ENCODE measurements at places on chromosomes 1 and 21.

DNA sequence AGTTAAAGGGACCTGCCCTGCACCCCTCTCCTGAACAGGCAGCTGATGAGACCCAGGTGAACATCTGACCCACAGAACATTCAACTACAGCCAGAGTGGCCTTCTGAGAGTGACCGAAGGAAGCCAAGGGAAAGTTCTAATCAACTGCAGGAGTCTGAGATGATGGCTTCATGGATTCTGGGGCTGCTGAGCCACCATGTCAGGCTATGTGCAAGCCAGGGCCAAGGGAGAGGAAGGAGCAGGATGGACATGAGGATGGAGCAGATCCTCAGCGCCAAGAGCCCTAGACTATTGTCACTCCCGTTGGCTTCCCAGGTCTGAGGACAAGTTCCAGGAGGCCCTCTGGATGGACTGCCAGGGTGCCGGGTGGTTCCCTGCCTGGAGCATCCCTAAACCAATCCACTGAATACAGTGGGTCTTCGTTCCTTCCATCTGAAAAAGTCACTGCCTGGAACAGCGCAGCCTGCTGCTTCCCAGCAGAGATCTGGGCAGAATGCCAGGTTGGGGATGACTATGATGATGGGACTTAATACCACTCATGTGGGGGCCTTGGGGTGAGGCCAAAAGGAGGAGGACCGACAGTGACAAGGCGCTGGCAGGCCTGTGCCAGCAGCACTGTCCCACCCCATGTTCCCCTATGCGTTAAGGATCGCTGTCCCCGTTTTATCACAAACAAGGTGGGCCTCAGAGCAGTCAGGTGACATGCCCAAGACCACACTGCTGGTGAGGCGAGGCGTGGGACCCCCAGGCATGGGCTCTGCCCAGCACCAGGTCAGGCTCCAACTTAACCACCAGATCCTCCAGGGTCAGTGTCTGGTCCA, 19.8 kb downstream of the SPOCD1 start:
- peak; percentile 41 for DNase-seq

- DNase-seq, result no peak
Measured at GRCh38 chr1:101022294-101022693, 3.3 kb downstream of the DPH5 start.

- DNase-seq, result no peak
Measured at GRCh38 chr1:171140956-171141687, 44.0 kb upstream of the FMO2 start.

DNA sequence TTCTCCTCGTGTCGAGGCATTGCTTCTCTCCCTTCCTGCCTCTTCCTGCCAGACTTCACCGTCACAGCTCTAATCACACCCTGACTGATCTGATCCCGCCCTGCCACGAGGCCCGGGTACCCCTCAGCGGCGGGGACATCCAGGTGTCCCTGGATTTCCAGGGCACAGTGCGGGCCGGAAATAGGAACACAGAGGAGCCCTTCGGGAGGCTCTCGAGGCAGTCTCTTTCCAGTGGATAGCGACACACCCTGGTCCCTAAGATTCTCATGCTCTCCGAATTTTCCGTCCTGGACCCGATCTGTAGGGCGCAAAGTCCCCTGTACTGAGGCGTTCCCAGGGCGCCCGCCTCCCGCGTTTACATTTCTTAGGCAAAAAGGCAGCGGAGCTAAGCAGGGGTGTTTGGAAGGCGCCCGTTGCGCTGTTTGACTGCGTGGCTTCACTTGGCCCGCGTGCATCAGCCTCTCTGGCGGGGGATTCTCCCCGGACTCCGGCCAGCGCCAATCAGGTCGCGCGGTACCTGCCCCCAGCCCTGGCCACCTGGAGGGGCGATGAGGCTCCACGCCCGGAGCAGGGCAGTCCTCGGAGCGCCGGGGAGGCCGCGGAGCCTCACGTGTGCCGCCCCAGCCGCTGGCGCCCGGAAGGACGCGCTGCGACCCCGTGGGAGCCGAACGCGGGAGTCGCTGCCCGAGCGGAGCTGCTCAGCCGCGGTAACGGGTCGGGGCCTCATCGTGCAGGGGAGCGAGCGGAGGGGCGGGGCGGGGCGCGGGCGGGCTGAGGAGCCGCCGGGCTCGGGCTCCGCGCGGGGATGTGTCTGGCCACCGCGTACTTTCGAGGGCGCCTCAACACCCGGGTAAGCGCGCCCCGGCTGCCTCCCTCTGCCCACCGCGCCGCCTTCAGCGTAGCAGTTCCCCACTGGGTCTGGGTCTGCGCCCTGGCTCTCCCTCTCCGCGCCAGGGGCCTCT, at the start of gene FAM163A:
Gene FAM163A (plus strand): TSS at position 575 of the 962 bp plus-strand sequence. CDS start 69,807 bp downstream, outside the sequence.
- peak; percentile 72 for DNase-seq

GRCh38 chr1:112761714-112762480, 46.8 kb upstream of the PPM1J start:
- DNase-seq, result no peak

DNA sequence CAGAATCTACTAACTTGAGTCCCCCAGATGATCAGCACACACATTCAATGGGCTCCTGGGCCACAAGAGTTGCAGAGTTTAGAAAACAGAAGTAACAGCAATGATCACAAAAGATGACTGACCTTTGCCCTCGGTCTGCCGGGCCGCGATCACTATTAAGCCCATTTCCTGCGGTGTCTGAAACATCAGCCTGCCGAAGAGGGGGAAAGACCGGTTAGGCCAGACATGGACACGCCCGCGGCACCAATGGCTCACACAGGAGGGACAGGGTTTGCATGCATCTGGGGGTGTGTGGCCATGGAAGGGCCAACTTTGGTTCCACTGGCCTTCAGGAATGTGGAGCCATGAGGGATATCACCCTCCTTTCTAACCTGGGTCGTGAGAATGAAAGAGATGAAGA, 68.2 kb downstream of the SIM2 start:
- DNase-seq, result no peak

GRCh38 chr21:43001316-43001715, 27.0 kb downstream of the PKNOX1 start:
- DNase-seq, result no peak

DNA sequence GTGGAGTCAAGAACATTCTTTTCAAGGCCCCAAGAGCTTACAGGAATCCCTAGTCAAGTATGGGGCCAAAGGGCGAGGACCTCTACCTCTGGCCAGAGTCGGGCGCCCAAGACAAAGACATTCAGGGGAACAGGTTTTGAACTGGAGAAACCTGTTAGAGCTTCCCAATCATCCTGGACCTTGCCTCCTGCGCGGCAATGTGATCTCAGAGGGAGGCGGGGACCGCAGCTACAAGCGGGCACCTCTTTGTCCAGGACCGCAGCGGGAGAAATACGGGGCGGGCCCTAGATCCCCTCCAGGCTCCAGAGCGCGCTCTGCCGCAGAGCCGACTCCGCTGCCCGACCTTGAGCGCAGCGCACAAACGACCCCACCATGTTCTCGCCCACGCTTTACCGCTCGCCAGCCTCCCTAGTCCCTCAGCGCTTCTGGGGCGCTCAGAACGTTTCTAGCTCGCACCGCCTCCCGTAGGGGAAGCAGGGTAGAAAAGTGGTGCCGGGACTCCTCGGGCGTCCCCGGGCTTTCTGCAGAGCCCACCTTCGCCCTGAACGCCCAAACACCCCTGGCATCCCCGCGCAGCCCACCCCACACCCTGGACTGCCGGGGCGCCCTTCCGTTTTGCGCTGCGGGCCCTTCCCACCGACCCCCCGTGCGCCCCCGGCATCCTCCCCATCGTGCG, 28.1 kb downstream of the RABIF start:
- peak; percentile 82 for DNase-seq

DNA sequence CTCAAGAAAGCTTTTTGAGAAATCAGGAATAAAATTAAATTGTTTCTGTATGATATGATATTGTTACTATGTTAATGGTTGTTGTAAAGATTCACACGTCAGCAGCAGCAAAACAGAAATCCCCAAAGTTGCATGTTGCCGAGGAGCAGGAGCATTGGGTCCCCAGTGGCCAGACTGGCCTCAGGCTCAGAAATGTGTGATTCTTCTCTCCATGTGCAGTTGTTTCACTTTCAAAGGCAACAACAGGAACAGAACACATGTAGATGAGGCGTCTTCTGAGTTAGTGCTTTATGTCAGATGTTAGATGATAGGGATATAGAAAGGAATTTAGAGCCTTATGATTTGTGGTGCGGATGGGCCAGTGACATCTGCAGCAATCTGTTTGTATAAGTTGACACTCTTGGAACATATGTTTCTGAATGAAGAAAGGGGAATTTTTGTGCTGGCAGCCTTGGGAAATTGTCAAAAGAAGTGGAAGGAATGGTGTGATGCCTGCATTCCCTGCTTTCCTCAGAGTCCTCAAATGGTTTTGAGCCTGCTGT, 2.1 kb upstream of the TTLL7 start:
- no peak for DNase-seq

DNA sequence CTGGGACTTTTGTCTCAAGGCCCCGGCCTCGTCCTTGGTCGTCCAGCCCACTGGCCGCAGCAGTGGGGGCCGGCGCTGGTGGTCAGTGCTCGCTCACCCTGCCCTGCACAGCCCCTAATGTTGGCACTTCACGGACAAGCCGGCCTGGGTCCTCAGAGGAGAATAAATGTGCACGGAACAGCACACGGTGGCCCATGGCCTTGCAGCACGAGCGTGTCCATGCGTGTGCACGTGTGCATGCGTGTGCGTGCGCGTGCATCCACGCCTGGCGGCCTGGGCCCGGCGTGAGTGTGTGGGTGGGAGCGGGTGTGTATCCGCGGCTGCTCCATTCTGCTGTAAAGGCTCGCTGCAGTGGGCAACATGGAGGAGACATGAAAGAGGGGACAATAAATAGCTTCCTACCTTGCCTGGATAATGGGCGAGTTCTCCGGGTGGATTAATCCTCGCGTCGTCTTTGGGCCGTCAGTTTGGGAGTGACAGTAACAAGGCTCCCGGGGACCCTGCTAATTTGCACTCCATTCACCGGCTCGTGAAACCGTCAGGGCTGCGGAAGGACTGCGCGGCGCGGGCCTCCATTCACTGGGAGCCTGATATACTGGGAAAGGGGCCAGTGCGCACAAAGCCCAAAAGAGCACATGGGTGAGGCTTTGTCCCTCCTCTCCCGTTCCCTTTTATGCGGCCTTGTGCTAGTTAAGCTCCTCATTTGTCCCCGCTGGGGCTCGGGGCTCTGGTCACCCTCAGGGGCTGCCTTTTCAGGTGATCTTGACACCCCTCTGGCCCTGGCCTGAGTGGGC, 142.8 kb downstream of the PRDM16 start:
- DNase-seq, result no peak

DNA sequence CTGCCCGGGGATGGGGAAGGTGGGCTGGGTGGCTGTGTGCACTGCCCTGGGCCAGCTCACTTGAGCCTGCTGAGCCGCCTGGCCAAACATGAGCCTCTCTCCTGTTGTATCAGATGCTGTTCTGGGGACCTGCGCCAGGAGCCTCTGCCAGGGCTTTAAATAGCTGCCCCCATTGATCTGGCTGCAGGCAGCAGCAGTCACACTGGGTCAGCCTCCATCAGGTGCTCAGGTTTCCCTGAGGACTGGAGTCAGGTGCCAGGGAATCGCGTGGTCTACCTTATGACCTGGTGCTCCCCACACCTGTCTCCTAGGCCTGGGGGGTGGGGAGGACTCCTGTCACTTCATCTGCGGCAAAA, 700 bp upstream of the CCDC28B start:
- DNase-seq, result no peak

- no peak for DNase-seq
Measured at GRCh38 chr1:50955116-50955515, 5.0 kb downstream of the FAF1 start.

DNA sequence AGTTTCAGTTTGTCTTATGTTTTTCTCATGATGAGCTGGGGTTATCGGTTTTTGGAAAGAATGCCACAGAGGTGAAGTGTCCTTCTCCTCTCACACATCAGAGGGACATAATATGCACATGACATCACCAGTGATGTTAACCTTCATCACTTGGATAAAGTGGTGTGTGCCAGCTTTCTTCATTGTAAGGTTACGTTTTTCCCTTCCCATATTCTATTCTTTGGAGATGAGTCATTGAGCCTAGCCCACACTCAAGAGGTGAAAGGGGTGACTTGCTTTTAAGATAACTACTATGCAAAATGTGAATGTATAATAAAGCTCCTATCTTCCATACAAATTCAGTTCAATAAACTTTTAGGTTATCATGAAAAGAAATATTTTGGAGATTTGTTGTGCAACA, 36.7 kb upstream of the MAGI3 start:
- no peak for DNase-seq

DNA sequence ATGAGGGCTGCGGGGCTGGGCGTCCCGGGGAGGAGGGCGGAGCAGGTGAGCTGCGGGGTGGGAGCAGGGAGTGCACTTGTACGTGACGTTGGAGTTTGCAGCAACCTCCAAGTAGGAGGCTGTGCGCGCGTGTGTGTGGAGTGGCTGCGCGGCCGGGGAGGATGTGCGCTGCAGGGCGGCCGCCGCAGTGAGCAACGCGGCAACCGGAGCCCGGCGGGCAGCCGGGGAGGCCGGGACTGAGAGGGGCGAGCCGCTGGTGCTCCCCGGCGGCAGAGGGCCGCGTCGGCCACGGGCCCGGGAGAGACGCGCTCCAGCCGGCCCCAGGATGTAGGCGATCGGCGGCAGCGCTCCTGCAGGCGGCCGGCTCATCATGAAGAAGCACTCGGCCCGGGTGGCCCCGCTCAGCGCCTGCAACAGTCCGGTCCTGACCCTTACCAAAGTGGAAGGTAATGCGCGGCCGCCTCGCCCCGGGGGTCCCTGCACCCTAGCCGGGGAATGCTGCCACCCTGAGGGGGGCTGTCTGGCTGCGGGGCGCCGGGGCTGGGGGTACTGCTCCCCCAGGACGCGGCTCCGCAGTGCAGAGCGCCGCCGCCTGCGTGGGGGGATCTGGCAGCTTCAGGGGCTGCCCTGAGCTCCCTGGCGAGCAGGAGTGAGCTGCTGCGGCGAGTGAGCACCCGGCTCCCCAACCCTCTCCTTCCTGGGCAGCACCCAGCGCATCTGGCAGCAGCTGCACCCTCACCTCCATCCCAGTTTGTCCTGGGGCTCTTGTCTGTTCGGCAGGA, 158.9 kb upstream of the COA6 start:
- DNase-seq, result peak; percentile 67

DNA sequence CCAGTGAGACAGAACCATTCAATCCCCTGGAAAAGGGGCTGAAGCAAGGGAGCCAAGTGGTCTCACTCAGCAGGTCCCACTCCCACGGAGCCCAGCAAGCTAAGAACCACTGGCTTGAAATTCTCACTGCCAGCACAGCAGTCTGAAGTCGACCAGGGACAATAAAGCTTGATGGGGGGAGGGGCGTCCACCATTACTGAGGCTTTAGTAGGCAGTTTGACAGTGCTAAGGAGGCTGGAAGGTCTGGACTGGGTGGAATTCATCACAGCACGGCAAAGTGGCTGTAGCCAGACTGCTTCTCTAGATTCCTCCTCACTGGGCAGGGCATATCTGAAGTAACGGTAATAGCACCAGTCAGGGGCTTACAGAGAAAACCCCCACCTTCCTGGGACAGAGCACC, 105.4 kb upstream of the GORAB start:
- peak; percentile 45 for DNase-seq
